Retina (tissue), 1 donor: ENCODE measurements at places on chromosomes 12 and 14.

- DNase-seq = peak; percentile 39
These were observed 8.0 kb upstream of the C12orf42 start for GRCh38 chr12:103503546-103504480.

DNA sequence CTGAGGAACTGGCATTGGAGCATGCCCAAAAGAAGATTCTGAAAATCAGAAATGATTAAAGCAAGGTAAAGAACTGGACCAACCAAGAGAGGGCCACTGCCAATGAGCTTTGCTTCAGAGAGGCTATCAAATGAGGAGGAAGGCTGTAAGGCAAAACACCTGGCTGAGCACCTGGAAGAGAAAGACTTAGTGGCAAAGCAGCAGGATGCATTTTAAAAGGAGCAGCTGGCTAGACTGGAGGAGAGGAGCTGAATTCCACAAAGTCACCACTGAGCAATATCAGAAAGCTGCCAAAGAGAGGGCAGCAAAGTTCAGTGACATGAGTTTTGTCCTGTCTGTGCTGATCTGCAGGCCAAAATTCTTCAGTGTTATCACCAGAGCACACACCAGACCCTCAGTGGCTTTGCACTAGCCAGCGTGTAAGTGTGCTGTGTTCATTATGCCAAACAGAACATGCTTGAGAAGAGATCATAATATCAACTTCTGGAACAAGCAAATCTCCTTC is 338.7 kb downstream of the TRHDE start:
- peak; percentile 19 for DNase-seq

- no peak for DNase-seq
These were observed 162.1 kb downstream of the PRKCH start for GRCh38 chr14:61483476-61483875.

GRCh38 chr12:19432309-19433170 is 6.8 kb upstream of the AEBP2 start:
- no peak for DNase-seq

DNA sequence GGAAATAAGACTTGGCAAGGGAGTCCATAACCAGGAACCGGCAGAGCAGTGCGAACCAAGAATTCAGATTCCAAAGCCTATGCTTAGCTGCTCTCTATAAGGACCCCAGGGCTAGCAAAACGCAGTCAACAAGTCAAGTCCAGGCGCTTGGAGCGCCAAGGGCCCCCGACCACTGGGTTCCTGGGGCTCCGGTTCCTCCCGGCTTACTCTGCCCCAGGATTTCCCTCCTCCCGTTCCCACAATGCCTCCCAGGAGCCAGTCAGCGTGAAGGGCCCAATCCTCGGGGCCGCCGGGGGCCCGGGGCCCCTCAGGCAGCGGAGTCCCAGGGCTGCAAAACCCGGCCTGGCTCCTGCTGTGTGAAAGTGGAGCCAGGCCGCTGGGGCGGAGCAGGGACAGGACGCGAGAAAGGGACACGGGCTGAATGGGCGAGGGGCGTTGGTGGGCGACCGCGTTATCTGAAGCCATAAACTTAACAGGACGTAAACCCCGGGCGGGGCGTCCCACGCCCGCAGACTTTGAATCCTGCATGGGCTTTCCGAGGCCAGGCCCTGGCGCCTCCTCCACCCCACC is 1.5 kb downstream of the KRT8 start:
- peak; percentile 92 for DNase-seq

GRCh38 chr14:102474934-102475333 is 34.6 kb downstream of the ANKRD9 start:
- no peak for DNase-seq

DNA sequence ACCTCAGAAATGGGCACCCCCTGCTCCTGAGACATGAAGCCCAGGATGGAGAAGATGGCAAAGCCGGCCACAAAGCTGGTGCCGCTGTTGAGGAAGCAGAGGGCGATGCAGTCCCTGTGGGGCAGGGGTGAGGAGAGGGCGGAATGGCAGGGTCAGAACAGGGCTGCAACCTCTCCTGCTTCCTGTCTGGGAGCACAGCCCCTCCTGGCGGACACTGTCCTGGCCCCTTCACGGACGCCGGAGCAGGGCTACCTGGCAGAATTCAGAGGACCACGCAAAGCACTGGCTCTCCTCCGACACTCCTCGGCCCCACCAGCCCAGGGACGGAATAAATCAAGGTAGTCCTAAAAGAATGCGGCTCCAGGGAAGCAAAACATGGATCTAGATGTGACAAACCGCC is 12.4 kb upstream of the SLC6A12 start:
- DNase-seq = no peak

DNA sequence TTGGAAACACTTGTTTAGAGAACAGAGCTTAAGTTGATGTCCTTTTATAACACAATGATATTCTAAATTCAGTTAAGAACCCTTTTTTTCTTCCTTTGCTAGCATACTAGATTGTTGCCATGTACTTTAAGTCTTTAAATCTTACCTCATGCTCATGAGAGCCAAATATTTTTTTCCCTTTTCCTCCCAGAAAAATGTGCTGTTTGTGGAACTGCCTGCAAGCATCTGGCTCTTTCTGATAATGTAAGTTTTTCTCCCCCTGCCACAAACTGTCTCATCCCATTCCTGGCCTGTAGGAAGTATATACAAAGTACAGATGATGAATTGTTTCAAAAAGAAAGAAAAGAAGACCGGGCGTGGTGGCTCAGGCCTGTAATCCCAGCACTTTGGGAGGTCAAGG is 5.3 kb downstream of the RNF212B start:
- DNase-seq = no peak

GRCh38 chr14:85250414-85251189 is 279.3 kb upstream of the FLRT2 start:
- DNase-seq = peak; percentile 63

- no peak for DNase-seq
These were observed 211.3 kb downstream of the ESR2 start for GRCh38 chr14:64082837-64083236.

GRCh38 chr12:4153343-4153892 is 120.1 kb upstream of the CCND2 start:
- no peak for DNase-seq

DNA sequence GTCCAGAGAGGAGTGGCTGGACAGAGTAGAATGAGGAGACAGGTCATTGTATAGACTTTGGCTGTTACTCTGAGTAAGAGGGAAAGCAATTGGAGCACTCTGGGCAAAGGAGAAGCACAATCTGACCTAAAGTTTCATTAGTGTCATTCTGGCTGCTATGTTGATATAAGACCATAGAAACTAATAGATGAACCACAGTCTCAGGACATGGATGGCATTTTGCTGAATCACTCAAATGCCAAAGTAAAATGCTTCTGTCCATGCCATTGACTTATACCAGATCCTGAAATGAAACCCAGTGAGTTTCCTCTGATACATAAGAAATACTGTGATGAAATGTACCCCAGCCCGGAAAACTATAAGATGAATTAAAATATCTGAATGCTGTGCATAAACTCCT is 65.8 kb upstream of the COCH start:
- no peak for DNase-seq

GRCh38 chr14:64706593-64707193 is 2.5 kb downstream of the PLEKHG3 start:
- DNase-seq = peak; percentile 72

DNA sequence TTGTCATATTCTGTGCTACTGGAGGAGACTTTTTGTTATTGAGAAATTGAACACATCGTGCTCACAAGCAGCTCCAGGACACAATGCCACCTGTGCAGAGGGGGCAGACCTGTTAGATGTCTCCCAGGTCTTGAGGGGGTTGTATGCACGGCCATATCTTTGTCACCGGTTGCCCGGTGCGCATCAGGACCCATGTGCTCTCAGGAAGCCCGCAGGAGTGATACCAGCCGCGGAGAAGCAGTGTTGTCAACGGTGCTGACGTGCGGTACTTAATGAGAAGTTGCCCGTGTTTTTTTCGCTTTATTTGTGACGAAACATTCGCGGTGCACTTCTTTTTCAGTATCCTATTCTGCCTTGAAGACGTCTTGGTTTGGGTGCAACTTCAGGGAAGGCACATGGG is 128.2 kb upstream of the RTL1 start:
- DNase-seq = no peak

GRCh38 chr12:62805517-62805916 is 129.4 kb downstream of the PPM1H start:
- DNase-seq = no peak

DNA sequence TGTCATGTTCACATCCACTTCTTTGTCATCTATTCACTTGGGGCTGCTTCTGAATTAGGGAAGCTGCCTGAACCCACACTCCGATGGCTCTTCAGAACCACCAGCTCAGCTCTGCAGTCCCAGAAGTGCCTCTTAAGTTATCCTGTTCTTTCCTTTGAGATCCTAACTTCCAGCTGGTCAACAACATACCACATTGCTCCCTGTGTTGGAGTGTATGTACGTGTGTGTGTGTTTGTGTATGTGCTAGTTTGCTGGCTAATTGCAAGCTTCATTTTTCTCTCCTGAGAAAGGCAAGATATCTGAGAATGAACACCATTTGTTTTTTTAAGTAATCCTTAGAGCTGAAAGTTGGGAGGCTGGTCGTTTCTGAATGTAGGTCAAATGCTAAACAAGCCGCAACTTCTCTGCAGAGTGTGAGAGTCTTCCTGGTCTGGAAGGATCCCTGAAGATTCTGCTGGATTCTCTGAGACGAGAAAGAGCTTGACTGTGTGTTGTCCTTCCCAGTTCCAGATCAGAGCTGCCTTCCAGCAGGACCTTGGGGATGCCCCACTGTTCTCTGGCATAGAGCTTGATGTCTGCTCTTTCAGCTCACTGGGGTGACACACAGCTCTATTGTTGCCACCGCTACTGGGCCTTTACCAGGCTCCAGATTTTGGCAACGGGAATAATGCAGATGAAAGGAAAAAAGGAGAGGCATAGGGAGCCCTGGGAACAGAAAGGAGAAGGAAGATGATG is 839 bp downstream of the GSG1 start:
- DNase-seq = peak; percentile 42

- no peak for DNase-seq
These were observed 798.9 kb downstream of the SLC6A15 start for GRCh38 chr12:84113666-84114065.

- DNase-seq = no peak
These were observed 65.9 kb downstream of the PTPRQ start for GRCh38 chr12:80509781-80510556.

- DNase-seq = no peak
These were observed 2.3 kb downstream of the SPATS2 start for GRCh38 chr12:49369411-49370145.

GRCh38 chr12:113440947-113441782 is 19.0 kb downstream of the SDSL start:
- DNase-seq = no peak

DNA sequence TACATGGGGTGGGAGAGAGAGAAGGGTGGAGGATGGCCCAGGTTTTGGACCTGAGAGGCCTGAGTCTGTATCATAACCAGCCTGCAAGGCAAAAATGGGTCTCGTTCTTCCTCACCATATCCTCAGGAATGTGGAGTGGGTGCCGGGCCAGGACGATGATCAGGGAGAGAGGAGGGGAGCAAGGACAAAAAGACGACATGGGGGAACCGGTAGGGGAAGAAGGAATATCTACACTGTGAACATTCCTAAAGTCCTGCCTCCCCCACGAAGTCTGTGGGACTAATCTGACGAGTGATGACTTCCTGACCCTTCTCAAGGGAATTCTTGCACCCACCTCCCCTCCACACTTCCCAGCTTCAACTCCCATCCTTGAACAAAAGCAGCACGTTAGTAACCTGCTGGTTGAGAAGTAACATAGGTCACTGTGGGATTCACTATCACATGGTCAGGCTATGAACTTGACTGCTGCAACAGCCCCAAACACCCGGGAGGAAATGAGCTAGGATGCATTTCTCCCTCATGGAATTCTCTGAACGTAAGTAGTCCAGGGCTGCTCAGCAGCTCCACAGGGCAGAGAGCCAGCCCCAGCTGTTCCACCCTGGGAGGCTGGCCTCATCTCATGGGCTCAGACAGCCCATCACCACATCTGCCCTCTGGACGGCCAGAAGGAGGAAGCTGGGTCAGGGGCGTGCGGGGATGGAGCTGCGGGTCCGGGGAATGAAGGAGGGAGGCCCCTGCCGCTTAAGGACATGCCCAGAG is 36.8 kb upstream of the VWF start:
- DNase-seq = no peak

- no peak for DNase-seq
These were observed 194.0 kb upstream of the SLC16A7 start for GRCh38 chr12:59401862-59402261.

- DNase-seq = no peak
These were observed 21.8 kb upstream of the DHRS2 start for GRCh38 chr14:23614395-23614828.

DNA sequence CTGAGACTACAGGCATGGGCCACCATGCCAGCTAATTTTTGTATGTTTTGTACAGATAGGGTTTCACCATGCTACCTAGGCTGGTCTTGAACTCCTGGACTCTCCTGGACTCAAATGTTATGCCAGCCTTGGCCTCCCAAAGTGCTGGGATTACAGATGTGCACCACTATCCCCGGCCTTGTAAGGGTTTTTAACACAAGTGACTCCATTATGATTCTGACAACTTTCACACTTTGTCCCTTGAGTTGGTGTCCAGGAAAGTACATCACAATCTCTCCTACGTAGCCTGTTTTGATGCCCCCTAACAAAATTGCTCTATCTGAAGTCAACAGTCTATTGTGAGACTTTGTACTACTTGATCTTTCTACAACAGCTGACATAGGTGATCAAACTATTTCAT is 11.4 kb upstream of the METAP2 start:
- no peak for DNase-seq

- DNase-seq = no peak
These were observed 16.1 kb downstream of the NTN4 start for GRCh38 chr12:95774311-95775045.

- DNase-seq = peak; percentile 69
These were observed 10.2 kb downstream of the TBX5 start for GRCh38 chr12:114395755-114396152.

GRCh38 chr12:1310653-1311052 is 283.7 kb downstream of the FBXL14 start:
- DNase-seq = no peak

- no peak for DNase-seq
These were observed 135.6 kb upstream of the PTPRB start for GRCh38 chr12:70772836-70773235.

- DNase-seq = no peak
These were observed 13.1 kb upstream of the DNM1L start for GRCh38 chr12:32666018-32666417.

- peak; percentile 56 for DNase-seq
These were observed 62.7 kb downstream of the GALNT4 start for GRCh38 chr12:89461649-89462612.

- no peak for DNase-seq
These were observed 26.5 kb downstream of the ARL6IP4 start for GRCh38 chr12:123006977-123007376.

- no peak for DNase-seq
These were observed 15.0 kb upstream of the FBXO33 start for GRCh38 chr14:39447175-39447661.

GRCh38 chr14:100640471-100641273 is 53.5 kb upstream of the BEGAIN start:
- no peak for DNase-seq
